ENCODE measurements at places on chromosomes 2 and 18. TPM values are rescaled to one million over a fixed set of nuclear protein-coding genes. Genes with fewer than 3 reads are reported as not detected.

The SCYGR4 gene
- not detected for total RNA-seq

The NT5DC4 gene
- not detected for total RNA-seq

The ANKRD29 gene
- 1.6 TPM for total RNA-seq

The XDH gene
- total RNA-seq, result 0.11 TPM

The KIAA2012 gene
- not detected for total RNA-seq
